SK-N-MC (cell line): ENCODE measurements at places on chromosomes 11 and 22.

DNA sequence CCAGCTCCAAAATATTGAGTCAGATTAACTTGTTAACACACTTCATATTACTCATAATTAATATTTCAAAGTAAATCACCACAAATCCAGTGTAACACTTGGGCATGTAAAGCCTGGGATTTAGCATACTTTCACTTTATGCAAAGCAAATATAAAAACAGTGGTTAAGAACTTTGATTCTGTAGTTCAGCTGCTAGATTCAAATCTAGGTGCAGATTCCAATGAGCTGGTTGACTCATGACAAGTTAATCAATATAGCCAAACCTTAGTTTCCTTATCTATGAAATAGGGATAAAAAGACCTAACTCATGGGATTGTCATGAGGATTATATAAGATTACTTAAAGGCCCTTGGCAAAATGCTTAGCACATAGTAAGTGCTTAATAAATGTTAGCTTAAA lies 45.9 kb downstream of the ARHGAP42 start:
- DNase-seq: no peak

- no peak for DNase-seq
Measured at GRCh38 chr22:39318507-39319283, 728 bp downstream of the RPL3 start.

- no peak for DNase-seq
Measured at GRCh38 chr22:29069463-29069862, 3.4 kb upstream of the KREMEN1 start.

GRCh38 chr22:37416827-37417226 lies 10.5 kb downstream of the ELFN2 start:
- DNase-seq: no peak

DNA sequence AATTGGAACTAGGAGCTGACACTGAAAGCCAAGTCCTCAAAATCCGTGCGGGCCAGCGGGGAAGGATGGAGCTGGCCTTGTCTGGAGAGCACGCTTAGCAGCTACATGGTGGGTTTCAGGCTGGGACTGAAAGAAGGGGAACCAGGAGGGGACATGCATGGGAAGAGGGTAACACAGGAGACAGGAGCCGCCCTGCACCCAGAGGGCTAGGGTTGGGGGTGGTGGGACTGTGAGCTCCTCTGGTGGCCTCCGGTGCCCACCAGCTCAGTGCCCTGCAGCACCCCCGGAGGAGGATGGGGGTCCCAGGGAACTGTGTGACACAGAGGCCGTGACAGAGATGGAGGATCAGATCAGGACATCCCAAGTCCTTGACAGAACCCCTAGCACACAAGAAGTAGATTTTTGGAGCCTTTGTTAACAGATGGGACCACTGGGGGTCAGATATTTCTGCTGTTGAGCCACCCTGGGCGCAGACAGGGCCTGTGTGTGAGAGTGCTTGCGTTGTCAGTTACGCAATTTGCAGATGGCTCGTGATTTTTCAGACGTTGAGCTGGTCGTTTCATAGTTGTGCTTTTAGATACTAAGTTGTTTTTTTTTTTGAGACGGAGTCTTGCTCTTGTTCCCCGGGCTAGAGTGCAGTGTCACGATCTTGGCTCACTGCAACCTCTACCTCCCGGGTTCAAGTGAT lies 21.3 kb upstream of the GRAMD4 start:
- DNase-seq: no peak

GRCh38 chr22:40757071-40757470 lies 62.1 kb downstream of the SLC25A17 start:
- no peak for DNase-seq

DNA sequence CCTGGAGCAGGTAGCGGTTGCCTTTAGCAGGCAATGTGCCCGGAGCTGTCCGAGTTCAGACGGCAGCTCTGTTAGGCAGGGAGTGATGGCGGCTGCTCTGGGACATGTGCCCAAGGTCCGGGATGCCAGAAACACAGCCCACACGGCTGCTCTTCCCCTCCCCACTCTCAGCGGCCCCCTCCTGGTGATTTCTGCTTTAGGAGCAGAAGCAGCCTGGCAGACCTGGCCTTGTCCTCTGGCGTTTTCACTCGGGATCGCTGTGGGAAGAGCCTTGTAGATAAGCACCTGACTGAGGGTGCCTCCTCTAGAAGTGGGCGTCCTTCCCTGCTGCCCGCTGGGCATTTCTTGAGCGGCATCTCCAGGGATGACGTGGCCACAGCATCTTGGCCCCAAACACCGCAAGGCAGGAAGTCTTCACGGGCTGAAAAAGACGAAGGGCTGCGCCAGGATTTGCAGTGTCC lies 392.2 kb downstream of the TBC1D22A start:
- DNase-seq: no peak

- no peak for DNase-seq
Measured at GRCh38 chr11:78293536-78293935, 104.8 kb downstream of the USP35 start.

- no peak for DNase-seq
Measured at GRCh38 chr22:39144101-39144767, 8.2 kb downstream of the CBX7 start.

DNA sequence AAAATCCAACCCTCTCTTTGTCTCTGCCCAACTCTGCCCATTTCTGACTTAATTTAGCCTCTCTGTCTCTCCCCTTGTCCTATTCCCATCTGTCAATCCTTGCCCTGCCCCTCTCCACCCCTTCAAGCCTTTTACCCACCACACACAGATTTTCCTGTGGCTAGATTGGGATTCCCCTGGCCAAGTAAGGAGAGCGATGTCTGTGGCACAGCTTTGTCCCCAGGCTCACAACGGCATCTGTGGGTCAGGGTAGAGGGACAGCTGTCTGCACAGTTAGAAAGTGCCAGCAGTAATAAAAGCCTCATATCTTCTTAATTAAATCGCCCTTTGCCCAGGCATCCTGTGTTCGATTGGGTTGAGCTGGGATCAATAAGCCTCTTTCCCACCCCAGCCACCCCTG lies 1.3 kb upstream of the KCNC1 start:
- no peak for DNase-seq

DNA sequence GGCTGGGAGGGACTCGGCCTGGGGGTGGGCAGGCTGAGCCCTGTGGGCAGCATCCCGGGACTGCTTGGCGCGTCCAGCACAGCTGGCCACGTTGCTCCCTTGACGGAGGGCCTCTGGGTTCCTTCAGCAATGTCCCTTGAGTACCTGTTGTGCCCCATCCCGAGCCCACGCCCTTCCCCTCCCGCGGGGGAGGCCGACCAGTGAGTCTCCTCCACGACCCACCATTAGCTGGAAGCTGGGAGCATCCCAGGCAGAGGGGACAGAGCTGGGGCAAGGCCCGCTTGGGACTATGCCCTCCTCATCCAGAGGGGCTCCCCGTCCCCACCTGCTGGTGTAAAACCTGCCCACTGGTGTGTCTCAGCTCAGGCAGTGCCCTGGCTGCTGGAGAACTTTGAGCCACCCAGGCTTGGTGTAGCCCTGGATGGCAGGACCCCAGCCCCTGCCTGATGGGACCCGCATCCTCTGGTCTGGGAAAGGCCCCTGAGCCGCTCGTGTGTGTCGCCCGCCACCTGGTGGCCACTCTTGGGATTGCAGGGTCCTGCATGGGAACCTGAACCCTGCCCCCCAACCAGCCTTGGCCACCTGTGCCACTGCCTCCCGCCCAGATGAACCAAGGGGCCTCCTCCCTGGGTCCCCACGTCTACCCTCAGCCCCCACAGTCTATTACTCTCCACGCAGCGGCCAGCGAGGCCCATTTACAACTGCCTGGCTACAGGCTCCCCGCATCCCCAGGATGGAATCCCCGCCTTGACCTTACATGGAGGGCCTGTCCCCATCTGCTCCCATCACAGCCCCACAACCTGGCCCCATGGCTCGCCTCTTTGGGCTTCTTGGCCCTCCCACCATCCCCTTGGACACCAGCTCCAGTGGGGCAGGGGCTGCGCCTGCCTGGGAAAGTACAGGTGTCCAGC lies 16.6 kb upstream of the ARHGAP8 start:
- DNase-seq: no peak

- DNase-seq: no peak
Measured at GRCh38 chr11:73520353-73521061, 77.4 kb downstream of the FAM168A start.

DNA sequence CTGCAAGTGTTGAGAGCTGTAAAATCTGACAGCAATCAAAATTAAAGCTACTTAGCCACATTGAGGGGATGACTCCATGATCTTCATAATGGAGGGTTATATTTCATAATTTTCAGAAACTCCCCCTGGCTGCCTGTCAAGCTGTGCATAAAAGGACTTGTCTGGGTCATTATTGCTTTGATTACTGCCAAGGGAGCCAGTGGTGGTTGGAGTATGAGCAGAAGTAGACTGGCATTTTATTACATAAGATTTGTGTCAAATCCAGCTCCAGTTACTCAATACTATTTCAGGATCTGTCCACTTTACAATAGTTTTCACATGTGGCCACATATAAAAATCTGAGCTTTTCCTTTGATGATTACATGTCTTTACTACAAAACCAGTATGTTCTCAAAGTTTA lies 108.9 kb upstream of the SLC5A12 start:
- DNase-seq: no peak

DNA sequence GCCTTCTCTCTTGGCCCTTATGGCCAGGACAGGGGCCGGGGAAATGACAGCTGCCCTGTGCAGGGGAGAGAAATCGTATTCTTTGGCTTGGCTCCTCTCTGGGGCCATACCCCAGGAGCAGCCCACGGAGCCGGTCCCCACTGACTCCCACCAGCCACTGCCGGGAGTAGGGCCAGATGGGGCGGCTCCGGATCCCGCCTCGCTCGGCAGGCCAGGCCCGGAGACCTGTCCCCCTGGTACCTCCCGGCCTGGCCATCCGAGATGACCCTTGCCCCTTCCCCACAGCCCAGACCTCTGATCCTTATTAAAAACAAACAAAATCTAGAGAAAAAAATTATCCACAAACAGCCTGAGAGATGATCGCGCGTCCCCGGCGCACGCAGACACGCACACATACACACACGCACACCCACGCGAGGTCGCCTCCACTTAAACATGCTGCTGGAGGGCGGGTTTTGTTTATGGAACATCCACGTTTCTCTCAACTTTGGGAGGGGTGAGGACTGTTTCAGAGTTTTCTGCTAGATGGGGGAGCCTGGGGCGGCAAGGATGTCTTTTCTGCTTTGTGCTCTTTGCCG lies 59.1 kb downstream of the IGLL1 start:
- no peak for DNase-seq

DNA sequence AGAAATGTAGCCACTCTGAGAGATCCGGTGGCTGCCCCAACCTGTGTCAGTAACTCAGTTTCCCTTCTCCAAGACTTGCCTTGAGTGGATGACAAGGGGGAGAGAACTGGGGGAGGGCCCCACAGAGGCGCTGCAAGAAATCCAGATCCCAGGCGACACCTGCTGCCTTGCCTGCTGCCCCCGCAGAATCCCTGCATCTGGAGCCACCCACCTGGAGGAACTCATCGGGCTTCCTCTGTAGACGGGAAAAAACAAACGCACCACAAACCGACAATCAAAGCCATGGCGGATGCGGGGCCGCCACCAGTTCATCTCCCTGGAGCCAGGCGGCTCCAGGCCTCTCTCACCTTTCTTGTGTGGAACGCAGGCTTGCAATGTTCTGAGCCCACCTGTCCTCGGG lies 40.2 kb downstream of the MACROD1 start:
- DNase-seq: no peak

DNA sequence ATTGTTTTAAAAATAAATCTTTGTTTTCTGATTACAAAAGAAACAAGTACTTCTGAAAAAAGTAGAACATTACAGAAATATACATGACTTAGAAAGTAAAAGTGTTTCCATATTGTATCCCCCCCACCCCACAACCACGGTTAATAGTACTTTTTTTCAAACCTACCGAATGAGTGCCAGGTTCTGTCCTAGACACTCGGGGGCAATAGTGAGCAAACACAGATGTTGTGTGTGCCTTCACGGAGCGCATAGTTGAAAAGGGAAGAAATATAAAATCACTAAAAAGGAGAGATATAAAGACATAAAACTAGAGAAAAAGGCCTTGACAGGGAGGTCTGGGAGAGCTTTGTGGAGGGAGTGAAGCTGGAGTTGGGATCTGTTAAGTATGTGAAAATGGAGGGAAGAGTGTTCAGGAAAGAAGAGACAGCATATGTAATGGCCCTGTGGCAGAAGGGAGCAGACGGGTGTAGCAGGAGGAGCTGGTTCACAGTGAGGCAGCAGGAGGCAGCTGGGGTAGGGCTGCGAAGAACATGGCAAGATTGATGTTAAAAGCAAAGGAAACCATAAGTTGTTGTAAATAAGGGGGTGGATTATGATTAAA lies 42.1 kb upstream of the ALX4 start:
- no peak for DNase-seq
